ENCODE measurements at places on chromosomes 5 and 9. TPM values are rescaled to one million over a fixed set of nuclear protein-coding genes. Genes with fewer than 3 reads are reported as not detected.

GABRA1 gene
- not detected for total RNA-seq

LCN6 gene
- not detected for total RNA-seq

TAS2R1 gene
- 0.28 TPM for total RNA-seq

PCDHB16 gene
- total RNA-seq, result 0.19 TPM

F2RL1 gene
- total RNA-seq, result 24.3 TPM

QRFP gene
- not detected for total RNA-seq

FRRS1L gene
- total RNA-seq, result 0.28 TPM

PDCD1LG2 gene
- 22.4 TPM for total RNA-seq

PAEP gene
- not detected for total RNA-seq

TICAM2 gene
- total RNA-seq, result 3.1 TPM

CERCAM gene
- 181 TPM for total RNA-seq

PARP8 gene
- total RNA-seq, result 39.5 TPM

SLC12A7 gene
- 19.4 TPM for total RNA-seq

FGF18 gene
- not detected for total RNA-seq

P4HA2 gene
- 201 TPM for total RNA-seq

KIAA0825 gene
- total RNA-seq, result 3.3 TPM

All from regular cardiac myocyte (primary cell).